T-cell (primary cell): ENCODE measurements at places on chromosomes 5 and 9.

DNA sequence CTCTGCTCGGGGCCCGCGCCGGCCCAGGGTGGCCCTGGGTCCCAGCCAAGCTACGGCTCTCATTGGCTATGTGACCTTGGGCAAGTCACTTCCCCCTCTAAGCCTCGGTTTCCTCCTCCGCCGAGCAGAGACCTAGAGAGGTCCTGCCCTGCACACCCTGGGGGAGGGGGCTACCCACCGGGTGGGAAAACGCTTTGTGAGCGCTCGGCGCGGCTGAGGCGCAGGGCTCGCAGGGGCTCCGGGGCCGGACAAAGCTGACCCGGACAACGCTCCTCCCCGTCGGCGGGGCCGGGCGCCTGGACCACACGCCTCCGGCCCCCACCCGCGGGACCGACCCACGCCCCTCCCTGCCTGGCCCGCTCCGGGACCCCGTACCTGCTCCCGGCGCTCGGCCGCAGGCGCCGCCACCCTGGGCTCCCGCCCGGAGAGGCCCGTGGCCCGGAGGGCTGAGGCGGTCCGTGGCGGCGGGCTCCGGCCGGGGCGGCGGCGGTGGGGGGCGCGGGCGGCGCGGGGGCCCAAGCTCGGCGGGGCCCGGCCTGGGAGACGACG lies 85.7 kb upstream of the MELK start:
- H3K36me3 ChIP-seq = no peaks in the 10 kb centered on the region
- no peaks in the 10 kb centered on the region for H3K27me3 ChIP-seq
- peak overlapping the region; percentile 94 for H3K4me3 ChIP-seq
- DNase-seq = peak; percentile 46
- H3K4me1 ChIP-seq = peaks cover 23% of the 10 kb centered on the region
- peak overlapping the region; percentile 75 for H3K27ac ChIP-seq

DNA sequence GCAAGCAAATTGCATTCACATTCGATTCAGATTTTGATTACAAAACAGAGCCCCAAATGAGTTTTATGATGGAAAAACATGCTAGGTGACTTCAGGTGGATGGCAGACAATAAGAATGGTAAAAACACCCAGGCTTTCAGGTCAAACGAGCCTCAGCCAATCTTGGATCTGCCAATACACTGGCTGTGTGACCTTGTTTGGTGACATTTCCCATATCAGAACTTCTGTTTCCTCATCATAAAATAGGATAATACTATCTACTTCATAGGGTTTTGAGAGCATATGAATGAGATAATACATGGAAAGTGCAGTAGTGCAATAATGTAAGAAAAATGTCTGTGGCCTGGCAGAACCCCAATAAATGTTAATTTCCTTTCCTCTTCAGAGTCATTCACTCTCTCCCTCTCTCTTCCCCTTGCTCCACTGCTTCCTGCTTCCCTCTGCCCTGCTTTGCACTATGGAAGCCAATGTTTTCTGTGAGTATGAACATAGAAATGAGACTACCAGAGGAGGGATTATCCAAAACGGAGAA lies 54.7 kb downstream of the SH3RF2 start:
- H3K4me3 ChIP-seq = no peak overlapping the region
- no peaks in the 10 kb centered on the region for H3K4me1 ChIP-seq
- no peak overlapping the region for H3K27ac ChIP-seq
- no peaks in the 10 kb centered on the region for H3K36me3 ChIP-seq

DNA sequence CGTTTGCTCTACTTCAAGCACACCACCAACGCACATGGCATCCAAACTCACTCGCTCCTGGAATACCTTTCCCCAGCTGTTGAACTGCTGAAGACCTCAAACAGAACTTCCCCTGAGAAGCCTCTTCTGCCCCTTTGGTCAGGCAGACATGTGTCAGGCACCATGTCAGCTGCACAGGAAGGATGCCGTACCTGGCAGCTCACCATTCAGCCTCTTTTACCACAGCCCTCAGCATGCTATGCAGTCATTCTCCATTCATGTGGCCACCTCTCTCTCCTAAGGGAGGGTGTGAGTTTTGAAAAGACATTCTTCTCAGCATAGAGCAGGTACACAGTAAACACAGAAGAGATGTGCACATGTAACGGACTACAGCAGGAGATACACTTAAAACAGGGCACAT lies 14.2 kb downstream of the IL4 start:
- no peak overlapping the region for H3K4me3 ChIP-seq
- no peaks in the 10 kb centered on the region for H3K27me3 ChIP-seq
- H3K36me3 ChIP-seq = no peaks in the 10 kb centered on the region
- H3K27ac ChIP-seq = no peak overlapping the region
- DNase-seq = peak; percentile 33
- peaks cover 9% of the 10 kb centered on the region for H3K4me1 ChIP-seq

- no peak overlapping the region for H3K4me3 ChIP-seq
- H3K36me3 ChIP-seq = peaks cover 2% of the 10 kb centered on the region
- no peak overlapping the region for H3K27ac ChIP-seq
These were observed 43.2 kb downstream of the MRRF start for GRCh38 chr9:122307925-122308324.

DNA sequence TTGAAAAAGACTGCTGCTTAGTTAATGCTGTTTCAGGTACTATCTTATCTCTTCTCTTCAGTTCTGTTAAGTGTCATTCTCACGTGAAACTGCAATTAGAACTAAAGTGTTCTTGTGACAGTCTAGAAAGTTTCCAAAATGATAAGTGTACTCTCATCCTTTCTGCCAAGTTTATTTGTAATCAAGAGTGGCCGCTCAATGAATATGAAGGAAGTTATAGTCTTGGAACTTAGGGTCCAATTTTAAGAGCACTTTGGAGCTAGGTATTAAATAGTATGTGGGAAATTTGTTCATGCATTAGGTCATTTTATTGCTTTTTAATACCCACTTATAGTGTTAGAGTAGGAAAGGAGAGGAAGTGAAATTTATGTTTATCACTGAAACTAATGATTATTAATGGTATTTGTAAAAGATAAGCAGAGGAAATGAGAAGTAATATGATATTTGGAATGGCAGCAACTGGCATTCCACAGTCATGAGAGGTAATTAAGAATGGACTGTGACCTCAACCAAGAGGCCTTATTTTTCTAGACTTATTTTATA lies 20.4 kb downstream of the XRCC4 start:
- H3K27me3 ChIP-seq = no peaks in the 10 kb centered on the region
- H3K27ac ChIP-seq = no peak overlapping the region
- H3K36me3 ChIP-seq = no peaks in the 10 kb centered on the region
- H3K4me1 ChIP-seq = no peaks in the 10 kb centered on the region
- DNase-seq = no peak

GRCh38 chr9:112115970-112116753 lies 58.9 kb downstream of the SUSD1 start:
- H3K36me3 ChIP-seq = peaks cover 9% of the 10 kb centered on the region
- no peak overlapping the region for H3K27ac ChIP-seq
- no peaks in the 10 kb centered on the region for H3K27me3 ChIP-seq
- no peak for DNase-seq

DNA sequence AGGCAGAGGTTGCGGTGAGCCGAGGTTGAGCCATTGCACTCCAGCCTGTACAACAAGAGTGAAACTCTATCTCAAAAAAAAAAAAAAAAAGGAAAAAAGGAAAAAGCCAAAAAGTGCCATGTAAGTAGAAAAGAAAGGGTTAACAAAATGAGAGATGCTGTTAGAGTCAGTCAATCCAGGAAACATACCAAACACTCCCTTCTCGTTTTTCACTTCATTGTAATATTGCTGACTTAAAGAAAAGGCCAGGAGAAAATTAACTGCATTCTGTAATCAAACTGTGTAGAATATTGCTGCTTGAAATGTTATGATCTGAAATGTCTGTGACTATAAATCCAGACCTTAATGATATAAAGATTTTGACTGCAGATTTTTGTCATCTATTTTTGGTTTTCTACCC lies 379.1 kb downstream of the ENC1 start:
- no peaks in the 10 kb centered on the region for H3K4me1 ChIP-seq
- H3K36me3 ChIP-seq = no peaks in the 10 kb centered on the region
- no peak for DNase-seq
- H3K27ac ChIP-seq = no peak overlapping the region
- H3K4me3 ChIP-seq = no peak overlapping the region

DNA sequence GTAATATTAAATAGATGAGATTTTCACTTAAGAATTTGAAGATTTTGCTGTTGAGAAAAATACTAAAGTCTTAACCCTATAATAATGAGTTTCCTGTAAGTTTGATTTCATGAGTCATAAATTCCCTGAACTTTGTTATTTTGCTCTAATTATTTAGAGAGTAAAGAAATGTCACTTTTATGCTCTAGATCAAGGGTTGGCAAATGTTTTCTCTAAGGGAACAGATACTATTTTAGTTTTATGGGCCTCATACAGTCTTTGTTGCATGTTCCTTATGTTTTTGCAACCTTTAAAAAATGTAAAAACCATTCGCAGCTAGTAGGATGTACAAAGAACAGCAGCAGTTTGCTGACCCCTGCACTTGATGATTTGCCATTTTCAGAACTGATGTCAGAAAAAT lies 480 bp upstream of the TXNDC8 start:
- H3K36me3 ChIP-seq = no peaks in the 10 kb centered on the region
- H3K27me3 ChIP-seq = peaks cover 3% of the 10 kb centered on the region
- H3K4me3 ChIP-seq = no peak overlapping the region

DNA sequence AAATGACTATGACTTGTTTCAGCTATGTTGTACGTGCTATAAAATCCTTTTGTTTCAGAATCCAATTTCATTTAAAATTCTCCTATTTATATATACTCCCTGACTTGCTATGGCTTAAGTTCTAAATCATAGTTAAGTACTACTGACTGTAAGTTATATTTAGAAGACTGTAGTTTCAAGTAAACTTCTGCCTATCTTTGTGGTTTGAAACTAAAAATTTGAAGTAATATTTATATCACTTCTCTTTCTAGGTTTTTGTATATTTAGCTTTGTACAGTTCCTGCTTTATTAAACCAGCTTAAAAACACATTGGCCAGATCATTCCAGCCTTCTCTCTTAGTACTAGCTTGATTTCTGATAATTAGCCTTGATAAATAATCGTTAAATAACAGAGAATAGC lies 196.3 kb downstream of the MLLT3 start:
- DNase-seq = no peak
- no peaks in the 10 kb centered on the region for H3K27me3 ChIP-seq
- no peaks in the 10 kb centered on the region for H3K36me3 ChIP-seq
- H3K4me3 ChIP-seq = no peak overlapping the region
- no peak overlapping the region for H3K27ac ChIP-seq

DNA sequence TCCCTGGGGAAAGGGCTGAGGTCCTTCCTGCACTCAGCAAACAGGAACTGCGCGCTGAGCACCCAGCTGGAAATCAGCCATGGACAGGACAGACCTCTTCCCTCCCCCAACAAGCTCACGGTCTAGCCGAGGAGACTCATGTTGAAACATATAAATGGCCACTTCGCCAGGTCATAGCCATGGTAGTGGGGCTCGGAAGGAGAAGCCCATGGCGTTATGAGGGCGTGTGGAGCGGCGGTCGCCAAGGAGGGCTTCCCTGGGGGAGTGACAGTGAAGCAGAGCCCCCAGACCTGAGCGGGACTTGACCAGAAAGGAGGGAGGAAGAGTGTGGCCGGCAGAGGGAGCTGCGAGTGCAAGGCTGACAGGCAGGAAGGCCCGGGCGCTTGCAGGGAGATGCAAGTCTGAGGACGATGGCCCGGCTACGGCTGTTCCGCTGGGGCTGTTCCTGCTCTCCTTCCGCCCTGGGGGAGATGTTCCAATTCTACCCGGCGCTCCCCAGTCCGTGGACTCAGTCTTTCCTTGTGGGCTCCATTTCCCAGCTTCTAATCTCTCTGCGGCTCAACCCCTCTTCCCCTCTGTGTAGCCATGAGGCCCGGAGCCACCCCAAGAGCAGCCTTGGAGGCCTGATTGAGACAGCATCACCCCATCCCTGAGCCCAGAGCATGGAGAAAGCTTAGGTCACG lies 43.9 kb upstream of the PRRC2B start:
- H3K36me3 ChIP-seq = no peaks in the 10 kb centered on the region
- H3K27me3 ChIP-seq = no peaks in the 10 kb centered on the region
- H3K4me1 ChIP-seq = peaks cover 12% of the 10 kb centered on the region
- peak overlapping the region; percentile 5 for H3K4me3 ChIP-seq
- H3K27ac ChIP-seq = no peak overlapping the region
- DNase-seq = peak; percentile 74

DNA sequence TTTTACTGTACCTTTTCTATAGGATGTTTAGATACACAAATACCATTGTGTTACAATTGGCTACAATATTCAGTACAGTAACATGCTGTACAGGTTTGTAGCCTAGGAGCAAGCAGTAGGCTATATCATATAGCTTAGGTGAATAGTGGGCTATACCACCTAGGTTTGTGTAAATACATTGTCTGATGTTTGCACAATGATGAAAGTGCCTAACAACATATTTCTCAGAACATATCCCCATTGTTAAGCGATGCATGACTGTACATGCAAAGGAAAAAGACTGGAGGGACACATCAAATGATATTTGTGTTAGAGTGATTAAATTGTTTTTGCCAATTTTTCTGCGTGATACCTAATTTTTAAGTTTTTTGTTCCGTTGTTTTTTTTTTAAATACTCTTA lies 5.3 kb downstream of the CHMP5 start:
- H3K36me3 ChIP-seq = peaks cover 79% of the 10 kb centered on the region
- H3K27ac ChIP-seq = no peak overlapping the region
- H3K4me1 ChIP-seq = peaks cover 12% of the 10 kb centered on the region
